ENCODE measurements at places on chromosomes 3 and 15. TPM values are rescaled to one million over a fixed set of nuclear protein-coding genes. Genes with fewer than 3 reads are reported as not detected.

NDN gene
- total RNA-seq: 133 TPM

GHSR gene
- not detected for total RNA-seq

LRRN1 gene
- total RNA-seq: not detected

NOX5 gene
- 0.11 TPM for total RNA-seq

RAB11A gene
- 148 TPM for total RNA-seq

RBP2 gene
- total RNA-seq: not detected

- peak; percentile 69 for DNase-seq
Measured at GRCh38 chr3:152352554-152352953, 83.8 kb downstream of the MBNL1 start.

GRCh38 chr3:37887062-37887461 is 25.4 kb downstream of the CTDSPL start:
- DNase-seq: no peak

DNA sequence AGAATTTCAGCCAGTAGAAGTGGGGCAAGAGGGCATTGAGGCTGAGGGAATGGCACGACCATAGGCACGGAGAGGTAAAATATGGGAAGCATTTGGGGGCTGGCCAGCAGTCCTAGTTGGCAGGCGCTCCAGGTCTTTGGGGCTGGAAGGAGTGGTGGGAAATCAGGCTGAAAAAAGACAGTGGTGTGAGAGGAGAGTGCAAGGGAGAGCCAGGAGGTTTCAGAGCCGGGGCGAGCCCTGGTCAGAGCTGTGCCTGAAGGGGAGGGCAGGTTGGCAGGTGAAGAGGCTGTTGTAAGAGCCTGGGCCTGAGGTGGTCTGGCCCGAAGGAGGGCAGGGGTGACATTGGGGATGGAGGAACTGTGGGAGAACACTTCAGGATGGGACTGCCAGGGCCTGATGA is 1.6 kb upstream of the IDH3A start:
- no peak for DNase-seq

GRCh38 chr3:64977308-64978100 is 289.7 kb upstream of the ADAMTS9 start:
- DNase-seq: peak; percentile 65

GRCh38 chr15:45585069-45585791 is 1.9 kb upstream of the BLOC1S6 start:
- no peak for DNase-seq

DNA sequence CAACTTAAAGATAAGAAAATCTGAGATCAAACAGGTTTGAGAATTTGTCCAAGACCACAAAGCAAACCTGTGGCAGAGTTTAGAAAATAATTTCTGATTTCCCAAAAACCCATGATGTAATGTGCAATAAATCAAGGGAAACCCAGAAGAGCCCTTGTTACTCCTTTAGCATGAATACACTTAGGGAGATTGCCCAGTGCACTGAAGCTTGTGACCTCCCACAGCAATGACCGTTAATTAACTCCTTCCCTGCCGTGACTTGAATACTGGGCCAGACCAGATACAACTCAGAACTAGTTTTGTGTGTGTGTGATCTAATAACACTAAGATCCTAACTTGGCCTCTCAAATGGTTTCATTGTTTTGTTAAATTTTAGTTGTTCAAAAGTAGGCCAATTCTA is 2.5 kb downstream of the PRKAR2A start:
- peak; percentile 54 for DNase-seq

DNA sequence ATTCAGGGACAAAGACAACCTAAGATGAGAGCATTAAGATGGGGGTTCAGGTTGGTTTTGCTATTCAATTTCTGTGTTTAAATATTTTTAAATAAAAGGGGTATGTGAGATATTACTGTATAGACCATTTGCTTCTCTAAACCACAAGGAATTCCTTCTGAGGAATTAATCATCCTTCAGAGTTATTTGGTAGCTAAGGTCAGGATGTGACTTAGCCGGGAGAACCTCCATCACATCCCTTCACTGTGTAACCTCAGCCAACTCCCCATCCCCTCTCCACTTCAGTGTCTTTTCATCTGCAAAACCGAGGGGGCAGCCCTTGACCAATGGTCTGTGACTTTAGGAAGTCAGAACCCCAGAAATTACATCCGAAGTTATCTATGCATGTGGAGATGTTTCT is 48.7 kb upstream of the SKOR1 start:
- DNase-seq: peak; percentile 20

- peak; percentile 55 for DNase-seq
Measured at GRCh38 chr3:38003371-38003816, 12.8 kb downstream of the VILL start.

DNA sequence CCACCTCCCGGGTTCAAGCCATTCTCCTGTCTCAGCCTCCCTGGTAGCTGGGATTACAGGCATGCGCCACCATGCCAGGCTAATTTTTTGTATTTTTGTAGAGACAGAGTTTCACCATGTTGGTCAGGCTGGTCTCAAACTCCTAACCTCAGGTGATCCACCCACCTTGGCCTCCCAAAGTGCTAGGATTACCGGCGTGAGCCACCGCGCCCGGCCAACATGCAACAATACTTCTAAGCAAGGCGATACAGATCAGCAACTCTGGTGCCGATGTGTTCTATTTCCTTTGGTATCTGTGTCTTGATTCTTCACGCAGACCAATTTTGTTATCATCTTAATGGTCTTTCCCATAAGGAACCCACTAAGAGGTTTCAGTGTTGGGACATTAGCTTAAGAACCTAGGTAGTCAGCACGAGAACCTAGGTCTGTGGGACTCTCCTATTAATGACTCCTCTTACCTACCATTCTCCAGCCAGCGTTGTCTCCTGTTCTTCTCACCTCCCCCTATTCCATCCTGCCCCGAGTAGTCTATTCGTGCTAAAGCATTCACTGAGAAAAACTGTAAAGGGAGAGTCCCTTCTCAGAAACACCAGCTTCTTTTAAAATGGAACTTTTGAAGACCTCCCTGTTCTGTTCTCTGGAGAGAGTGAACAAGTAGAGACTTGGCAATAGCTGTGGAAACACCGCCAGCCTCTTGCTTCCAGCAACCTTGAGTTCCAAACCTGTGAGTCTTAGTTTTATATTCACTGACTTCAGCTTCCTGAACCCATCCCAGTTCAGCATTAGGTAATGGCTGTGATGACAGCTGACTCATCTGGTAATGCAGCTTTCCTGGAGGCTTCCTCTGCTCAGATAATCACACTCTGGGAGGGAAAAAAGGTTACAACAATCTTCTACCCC is 61.2 kb downstream of the TSC22D2 start:
- DNase-seq: peak; percentile 98

DNA sequence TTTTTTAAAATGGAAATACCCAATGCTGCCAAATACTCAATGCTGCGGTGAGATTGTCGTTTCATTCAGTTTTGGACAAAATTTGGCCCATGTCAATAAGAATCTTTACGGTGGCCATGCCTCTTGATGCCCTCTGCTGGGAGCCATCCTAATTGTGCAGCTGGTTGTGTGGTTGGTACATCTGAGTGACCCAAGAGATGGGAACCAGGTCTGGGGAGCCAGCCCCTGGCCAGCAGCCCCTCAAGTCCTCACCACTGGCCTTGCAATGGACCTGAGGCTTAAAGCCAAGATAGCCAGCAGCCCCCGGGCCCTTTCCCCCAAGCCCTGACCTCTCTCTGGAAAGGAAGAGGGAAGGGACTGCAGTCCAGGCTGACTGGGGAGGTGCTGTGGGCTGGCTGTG is 36.4 kb upstream of the ESYT3 start:
- no peak for DNase-seq

DNA sequence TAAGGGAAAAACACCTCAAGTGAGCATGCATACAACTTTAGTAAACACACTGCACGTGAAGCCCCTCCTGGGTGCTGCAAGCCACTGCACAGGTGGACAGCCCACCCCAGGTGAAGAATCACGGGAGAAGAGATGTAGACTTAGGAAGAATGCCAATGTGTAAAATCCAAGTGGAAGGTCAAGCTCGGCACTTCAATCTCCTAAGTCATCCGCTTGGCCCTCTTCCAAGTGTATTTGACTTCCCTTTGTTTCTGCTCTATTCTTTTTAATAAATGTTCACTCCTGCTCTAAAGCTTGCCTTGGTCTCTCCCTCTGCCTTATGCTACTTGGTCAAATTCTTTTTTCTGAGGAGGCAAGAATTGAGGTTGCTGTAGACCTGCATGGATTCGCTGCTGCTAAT is 316.6 kb downstream of the EDEM1 start:
- DNase-seq: no peak

- DNase-seq: no peak
Measured at GRCh38 chr15:51619331-51620035, 3.1 kb downstream of the DMXL2 start.
